ENCODE measurements at places on chromosomes 12 and 14.
A peak's percentile ranks its signal among the peaks of the same experiment; 100 is the strongest.

- H3K27me3 ChIP-seq = no peaks in the 10 kb centered on the region
- H3K4me3 ChIP-seq = peak overlapping the region; percentile 73
- H3K27ac ChIP-seq = peak overlapping the region; percentile 96
- DNase-seq = peak; percentile 58
- H3K4me1 ChIP-seq = peaks cover 67% of the 10 kb centered on the region
These were observed 25.1 kb upstream of the BATF start for GRCh38 chr14:75497191-75497590.

- H3K36me3 ChIP-seq = no peaks in the 10 kb centered on the region
- no peaks in the 10 kb centered on the region for H3K4me1 ChIP-seq
- peaks cover 27% of the 10 kb centered on the region for H3K27me3 ChIP-seq
- H3K27ac ChIP-seq = no peak overlapping the region
These were observed 8.5 kb upstream of the TTC8 start for GRCh38 chr14:88815980-88816379.

DNA sequence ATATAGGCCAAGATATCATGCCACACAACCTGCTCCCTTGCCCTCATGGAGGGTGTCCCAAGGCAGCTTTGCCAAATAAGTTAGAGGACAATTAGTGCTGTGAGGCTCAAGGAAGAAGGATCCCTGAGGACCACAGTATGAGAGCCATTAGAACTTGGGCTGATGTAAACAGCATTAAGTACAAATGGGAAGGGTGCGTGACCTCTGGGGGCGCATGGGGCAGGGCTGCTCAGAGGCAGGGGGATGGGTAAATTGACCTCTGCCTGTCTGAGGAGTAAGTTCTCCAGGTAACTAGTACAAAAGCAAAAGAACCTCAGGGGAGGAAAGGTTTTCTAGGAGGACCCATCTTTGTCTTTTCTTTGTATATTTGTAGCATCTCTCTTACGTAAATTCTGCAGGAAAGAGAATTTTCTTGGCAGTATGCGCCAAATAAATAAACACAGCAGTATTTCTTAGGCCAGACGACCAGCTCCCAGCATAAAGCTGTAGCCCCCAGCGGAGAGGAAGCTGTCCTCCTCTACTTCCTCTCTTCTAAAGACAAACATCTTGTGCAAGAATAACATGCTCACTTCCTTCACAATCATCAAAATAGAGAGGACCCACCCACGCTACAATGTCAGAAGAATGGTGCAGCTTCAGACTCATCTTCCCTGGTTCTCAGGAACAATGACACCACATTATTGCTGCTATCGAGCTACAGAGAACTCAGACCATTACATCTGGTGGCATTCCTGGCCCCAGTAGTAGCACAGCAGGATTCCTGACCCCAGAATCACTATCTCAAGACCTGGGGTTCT is 16.4 kb upstream of the VWF start:
- peaks cover 22% of the 10 kb centered on the region for H3K4me1 ChIP-seq
- no peaks in the 10 kb centered on the region for H3K36me3 ChIP-seq
- peak overlapping the region; percentile 80 for H3K27ac ChIP-seq

DNA sequence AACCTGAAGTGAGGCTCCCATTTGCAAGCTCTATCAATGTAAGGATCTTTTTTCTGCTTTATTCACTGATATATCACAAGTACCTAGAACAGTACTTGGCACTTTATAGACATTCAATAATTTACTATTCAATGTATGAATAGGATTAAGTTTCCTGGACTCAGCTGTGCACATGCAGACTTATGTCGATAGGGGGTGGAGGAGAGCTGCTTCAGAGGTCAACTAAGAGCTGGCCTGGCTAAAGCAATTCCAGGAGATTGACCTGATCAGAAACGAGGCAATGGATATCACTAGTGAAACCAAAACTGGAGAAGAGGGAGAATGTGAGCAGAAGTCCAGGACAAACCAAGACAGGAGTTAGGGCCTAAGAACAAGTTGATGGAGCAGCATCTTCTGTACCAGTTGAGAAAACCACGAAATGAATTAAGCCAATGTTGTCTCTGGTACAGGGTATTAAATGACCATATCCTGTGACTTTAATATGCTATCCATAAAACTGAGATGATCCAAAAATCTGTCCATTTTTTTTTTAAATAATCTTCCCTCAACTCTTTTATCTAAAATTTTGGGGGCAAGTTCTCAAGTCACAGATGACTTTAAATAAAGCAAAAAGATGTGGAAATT is 169.2 kb downstream of the PIK3C2G start:
- no peaks in the 10 kb centered on the region for H3K4me1 ChIP-seq
- no peak overlapping the region for H3K4me3 ChIP-seq
- no peak for DNase-seq

GRCh38 chr14:24067133-24068082 is 4.0 kb upstream of the CPNE6 start:
- H3K4me3 ChIP-seq = no peak overlapping the region
- H3K36me3 ChIP-seq = no peaks in the 10 kb centered on the region
- H3K27me3 ChIP-seq = peaks cover 6% of the 10 kb centered on the region
- H3K4me1 ChIP-seq = peaks cover 7% of the 10 kb centered on the region
- DNase-seq = no peak
- no peak overlapping the region for H3K27ac ChIP-seq

GRCh38 chr14:59771577-59771976 is 99.0 kb downstream of the RTN1 start:
- no peak overlapping the region for H3K27ac ChIP-seq
- H3K4me3 ChIP-seq = no peak overlapping the region
- no peak for DNase-seq
- no peaks in the 10 kb centered on the region for H3K27me3 ChIP-seq

DNA sequence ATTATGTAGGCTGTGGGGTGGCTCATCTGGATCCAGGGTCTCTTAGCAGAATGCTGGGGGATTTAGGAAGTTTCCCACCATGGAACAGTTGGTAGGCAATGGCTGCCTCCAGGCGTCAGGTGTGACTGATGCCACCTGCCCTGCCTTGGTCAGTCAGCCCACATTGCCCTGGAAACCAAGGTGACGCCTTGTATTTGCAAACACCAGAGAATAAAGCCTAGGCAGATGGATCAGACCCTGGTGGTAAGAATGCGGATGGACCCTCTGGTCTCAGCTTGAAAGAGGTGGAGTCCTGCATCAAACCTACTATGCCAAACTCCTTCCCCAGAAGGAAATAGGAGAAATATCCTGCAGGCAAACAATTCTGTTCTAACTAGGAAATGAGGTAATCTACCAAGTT is 38.2 kb downstream of the NCKAP5L start:
- no peaks in the 10 kb centered on the region for H3K4me1 ChIP-seq
- no peak overlapping the region for H3K27ac ChIP-seq
- DNase-seq = no peak
- no peak overlapping the region for H3K4me3 ChIP-seq
- no peaks in the 10 kb centered on the region for H3K36me3 ChIP-seq

GRCh38 chr14:103869406-103870143 is 22.2 kb upstream of the PPP1R13B start:
- H3K4me3 ChIP-seq = no peak overlapping the region
- peaks cover 3% of the 10 kb centered on the region for H3K4me1 ChIP-seq
- DNase-seq = no peak
- no peak overlapping the region for H3K27ac ChIP-seq

DNA sequence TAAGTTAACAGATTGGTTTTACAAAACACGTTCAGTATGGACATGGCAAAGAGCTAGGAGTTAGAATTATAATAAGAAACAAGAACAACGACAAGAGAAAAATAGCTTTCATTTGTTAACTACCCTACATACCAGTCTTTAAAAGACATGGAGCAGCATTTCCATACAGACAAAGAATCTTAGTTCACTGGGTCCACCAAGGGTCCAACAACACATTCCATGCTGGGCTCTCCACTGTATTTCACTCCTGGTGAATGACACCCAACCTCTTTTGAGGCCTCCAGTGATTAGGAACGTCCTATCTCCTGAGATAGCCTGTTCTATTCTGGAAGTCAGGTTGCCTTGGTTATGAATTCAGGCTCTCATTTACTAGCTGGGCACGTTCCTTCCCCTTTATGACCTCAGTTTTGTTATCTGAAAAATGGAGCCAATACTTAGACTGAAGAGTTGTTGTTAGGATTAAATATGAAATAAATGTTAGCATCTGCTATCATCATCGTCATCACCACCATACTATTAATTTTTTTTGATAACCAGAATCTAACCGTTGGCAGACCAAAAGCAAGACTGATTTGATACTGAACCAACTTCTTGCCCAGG is 37.7 kb downstream of the C12orf75 start:
- H3K27ac ChIP-seq = peak overlapping the region; percentile 8
- no peak for DNase-seq
- H3K4me3 ChIP-seq = no peak overlapping the region
- peaks cover 58% of the 10 kb centered on the region for H3K36me3 ChIP-seq
- no peaks in the 10 kb centered on the region for H3K27me3 ChIP-seq

GRCh38 chr14:102693006-102693755 is 84.1 kb upstream of the TRAF3 start:
- H3K4me3 ChIP-seq = no peak overlapping the region
- H3K4me1 ChIP-seq = peaks cover 23% of the 10 kb centered on the region
- H3K27me3 ChIP-seq = no peaks in the 10 kb centered on the region
- no peak for DNase-seq
- no peak overlapping the region for H3K27ac ChIP-seq

DNA sequence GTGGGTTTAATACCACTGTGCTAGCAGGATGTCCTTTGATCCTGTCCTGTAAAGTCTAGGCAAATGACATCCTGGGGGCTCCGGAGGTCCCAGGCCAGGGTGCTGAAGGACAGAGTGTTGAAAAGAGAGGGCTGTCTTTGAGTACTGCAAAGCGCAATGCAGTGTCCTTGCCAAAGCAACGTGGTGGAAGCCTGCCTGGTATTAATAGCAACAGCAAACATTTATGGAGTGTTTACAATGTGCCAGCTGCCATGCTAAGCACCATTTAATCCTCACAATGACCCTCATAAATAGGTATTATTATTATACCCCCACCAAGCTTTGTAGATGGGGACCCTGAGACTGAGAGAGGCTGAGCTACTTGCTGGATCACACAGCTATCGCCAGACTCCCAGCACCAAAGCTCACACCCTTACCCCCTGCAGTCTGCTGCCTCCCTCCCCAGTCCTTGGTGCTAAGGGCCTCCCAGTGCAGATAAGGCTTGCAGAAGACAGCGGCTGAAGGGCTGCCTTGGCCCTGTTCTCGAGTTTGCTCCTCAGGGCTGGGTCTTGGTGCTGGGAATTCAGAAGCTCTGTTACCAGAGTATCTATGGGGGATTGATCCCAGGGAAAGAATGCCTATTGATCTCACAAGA is 427.7 kb downstream of the FUT8 start:
- no peak overlapping the region for H3K27ac ChIP-seq
- H3K36me3 ChIP-seq = peaks cover 11% of the 10 kb centered on the region
- no peak overlapping the region for H3K4me3 ChIP-seq
- no peak for DNase-seq
- H3K4me1 ChIP-seq = peaks cover 62% of the 10 kb centered on the region
- H3K27me3 ChIP-seq = no peaks in the 10 kb centered on the region

GRCh38 chr12:3304436-3305165 is 186.4 kb upstream of the PRMT8 start:
- H3K4me3 ChIP-seq = no peak overlapping the region
- H3K27ac ChIP-seq = no peak overlapping the region
- no peaks in the 10 kb centered on the region for H3K36me3 ChIP-seq
- H3K4me1 ChIP-seq = peaks cover 10% of the 10 kb centered on the region

DNA sequence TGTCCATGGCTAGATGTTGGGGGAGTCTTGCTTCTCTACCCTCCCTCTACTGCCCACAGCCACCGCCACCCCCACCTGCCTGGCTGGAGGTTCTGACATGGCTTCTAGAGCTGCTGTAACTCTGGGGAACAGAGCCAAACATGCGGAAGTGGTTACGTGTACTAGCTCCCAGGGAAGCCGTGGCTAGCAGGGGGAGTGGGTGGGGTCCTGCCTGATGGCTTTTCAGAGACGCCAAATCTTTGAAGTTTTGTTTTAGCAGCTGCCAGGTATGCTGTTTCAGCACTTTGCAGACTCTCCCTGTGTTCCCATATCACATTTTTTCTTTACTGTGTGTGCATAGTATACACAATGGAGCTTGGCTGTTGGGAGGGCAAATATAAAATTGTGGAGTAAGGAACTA is 150.3 kb downstream of the TGFB3 start:
- peaks cover 11% of the 10 kb centered on the region for H3K36me3 ChIP-seq
- no peak overlapping the region for H3K4me3 ChIP-seq
- DNase-seq = peak; percentile 44
- peaks cover 9% of the 10 kb centered on the region for H3K4me1 ChIP-seq
- H3K27ac ChIP-seq = peak overlapping the region; percentile 56

GRCh38 chr12:14915736-14916135 is 22.6 kb downstream of the ERP27 start:
- no peak overlapping the region for H3K27ac ChIP-seq
- no peak for DNase-seq
- no peak overlapping the region for H3K4me3 ChIP-seq
- H3K27me3 ChIP-seq = no peaks in the 10 kb centered on the region
- H3K36me3 ChIP-seq = peaks cover 82% of the 10 kb centered on the region
- H3K4me1 ChIP-seq = peaks cover 17% of the 10 kb centered on the region

DNA sequence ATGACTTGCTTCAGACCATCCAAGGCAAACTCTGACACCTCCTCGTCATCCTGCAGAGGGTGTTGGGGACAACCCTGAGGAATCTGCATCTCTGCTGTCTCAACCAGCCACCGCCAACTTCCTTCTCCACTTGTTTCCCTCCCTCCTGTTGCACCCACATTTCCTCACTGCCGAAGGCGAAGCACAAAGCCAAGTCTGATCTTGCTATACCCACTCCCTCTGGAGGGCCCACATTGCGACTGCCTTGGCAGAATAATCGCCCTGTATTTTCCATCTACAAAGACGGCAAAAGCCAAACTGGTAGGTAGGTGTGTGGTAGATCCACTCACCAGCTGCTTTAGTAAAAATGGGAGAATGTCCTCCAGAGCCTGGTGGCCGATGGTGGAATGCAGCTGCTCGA is 21.8 kb upstream of the RAB35 start:
- no peak overlapping the region for H3K27ac ChIP-seq
- no peaks in the 10 kb centered on the region for H3K4me1 ChIP-seq
- no peak overlapping the region for H3K4me3 ChIP-seq
- peaks cover 83% of the 10 kb centered on the region for H3K36me3 ChIP-seq
- H3K27me3 ChIP-seq = no peaks in the 10 kb centered on the region

DNA sequence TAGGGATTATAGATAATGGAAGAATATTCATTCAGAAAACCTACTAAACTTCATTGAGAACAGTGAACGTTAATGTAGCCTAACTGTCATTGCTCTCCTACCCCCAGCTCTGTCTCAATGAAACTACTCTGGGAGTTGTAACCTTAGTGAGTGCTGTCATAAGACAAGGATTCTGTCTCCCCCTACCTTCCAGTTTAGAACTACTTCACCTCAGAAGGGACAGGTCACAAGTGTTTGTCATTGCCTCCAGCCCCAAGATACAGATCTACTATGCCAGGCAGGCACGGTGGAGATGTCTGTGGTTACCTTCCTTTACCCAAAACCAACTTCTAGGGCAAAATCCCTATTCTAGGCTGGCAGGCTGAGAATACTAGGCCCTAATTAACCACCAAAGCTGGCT is 833.1 kb upstream of the SEL1L start:
- no peaks in the 10 kb centered on the region for H3K4me1 ChIP-seq
- DNase-seq = no peak
- H3K36me3 ChIP-seq = no peaks in the 10 kb centered on the region
- H3K27me3 ChIP-seq = no peaks in the 10 kb centered on the region
- H3K27ac ChIP-seq = no peak overlapping the region
- no peak overlapping the region for H3K4me3 ChIP-seq
